ENCODE measurements at places on chromosomes 4 and X.

DNA sequence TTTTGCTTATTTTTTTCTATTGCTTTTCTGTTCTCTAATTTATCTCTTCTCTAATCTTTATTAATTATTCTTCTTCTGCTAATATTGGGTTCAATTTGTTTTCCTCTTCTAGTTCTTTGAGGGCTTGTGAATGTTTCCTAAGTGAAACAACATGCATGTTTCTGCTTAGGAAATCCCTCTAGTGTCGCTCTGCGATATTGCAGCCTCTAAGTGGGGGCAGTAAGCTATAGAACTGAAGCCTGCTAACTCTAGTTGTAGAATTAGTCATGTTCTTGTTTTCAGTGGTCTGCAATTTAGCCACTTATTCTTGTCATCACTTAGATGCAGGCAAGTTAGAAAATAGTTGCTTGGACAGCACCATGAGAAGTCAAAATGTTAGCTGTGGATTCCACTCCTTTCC, 222.6 kb downstream of the SPIN4 start:
- DNase-seq = peak; percentile 34

DNA sequence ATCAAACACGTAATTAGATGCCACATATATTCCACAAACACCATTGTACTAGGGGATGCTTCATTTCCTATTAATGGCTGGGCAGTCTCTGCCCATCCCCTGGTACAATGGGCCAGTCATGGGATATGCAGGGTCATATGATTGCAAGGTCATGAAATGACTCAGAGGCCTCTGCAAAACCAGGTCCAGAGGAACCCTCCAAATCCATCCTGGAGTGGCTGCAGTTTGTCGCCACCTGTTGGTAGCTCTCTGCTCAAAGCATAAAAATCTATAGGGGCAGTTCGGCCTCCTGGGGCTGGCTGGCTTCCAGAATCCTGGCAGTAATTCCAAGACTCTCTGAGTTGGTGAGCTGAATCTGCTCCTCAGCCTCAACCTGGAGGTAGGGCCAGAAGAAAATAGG, 22.9 kb upstream of the PUDP start:
- DNase-seq = peak; percentile 17

DNA sequence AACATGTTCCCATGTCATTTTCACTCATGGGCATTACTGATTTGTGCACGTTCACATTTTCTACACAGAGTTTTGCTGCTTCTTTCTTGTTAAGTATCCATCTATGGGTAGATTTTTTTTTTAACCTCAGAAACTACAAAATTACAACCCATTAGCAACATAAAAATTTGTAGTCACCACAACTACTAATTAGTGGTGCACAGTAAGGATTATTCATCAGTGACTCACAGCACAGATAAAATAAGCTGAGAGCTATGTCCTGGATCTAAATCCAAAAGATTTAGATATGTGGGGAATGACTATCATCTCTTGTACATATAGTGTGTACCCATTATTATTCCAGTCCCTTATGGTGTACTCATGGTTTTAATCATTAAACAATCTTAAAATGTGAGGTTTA, 19.7 kb upstream of the AMELX start:
- DNase-seq = no peak

GRCh38 chr4:168813890-168814289, 196.2 kb downstream of the CBR4 start:
- DNase-seq = no peak

DNA sequence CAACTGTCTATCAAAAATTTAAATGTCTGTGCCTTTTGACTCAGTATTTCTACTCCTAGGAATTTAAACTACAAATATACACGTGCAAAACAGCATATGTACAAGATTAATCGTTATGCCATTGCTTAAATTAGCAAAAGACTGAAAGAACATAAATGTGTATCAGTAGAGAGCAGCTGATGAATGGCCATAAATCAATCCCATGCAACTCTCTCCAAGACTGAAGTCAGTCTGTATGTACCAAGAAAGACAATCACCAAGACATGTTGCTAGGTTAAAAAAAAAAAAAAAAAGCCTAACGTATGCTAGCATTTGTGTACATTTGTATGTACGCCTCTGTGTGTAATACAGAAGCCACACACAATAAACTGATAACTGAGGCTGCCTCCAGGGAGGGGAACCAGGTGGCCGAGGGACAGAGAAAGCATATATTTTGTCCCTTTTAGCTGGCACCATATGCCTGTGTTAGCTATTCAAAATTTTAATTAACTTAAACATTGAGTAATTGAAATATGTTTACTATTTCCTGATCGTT, 130.7 kb downstream of the SH3KBP1 start:
- no peak for DNase-seq

GRCh38 chr4:125433453-125433852, 118.7 kb downstream of the FAT4 start:
- no peak for DNase-seq

- DNase-seq = no peak
Measured at GRCh38 chrX:112874614-112875013, 34.0 kb upstream of the AMOT start.

GRCh38 chr4:34105311-34105710, 2139.0 kb downstream of the ARAP2 start:
- no peak for DNase-seq

GRCh38 chrX:140034916-140035315, 69.6 kb upstream of the CXorf66 start:
- DNase-seq = peak; percentile 14

Measured in NCI-H82 (cell line).